Hepatic stellate cell (primary cell): ENCODE measurements at places on chromosomes 1 and 21.

GRCh38 chr1:230080822-230081221 is 13.8 kb downstream of the GALNT2 start:
- no peak for DNase-seq

- no peak for DNase-seq
Measured at GRCh38 chr1:100775483-100775882, 55.9 kb downstream of the VCAM1 start.

GRCh38 chr1:50750021-50750619 is 209.9 kb downstream of the FAF1 start:
- peak; percentile 48 for DNase-seq

DNA sequence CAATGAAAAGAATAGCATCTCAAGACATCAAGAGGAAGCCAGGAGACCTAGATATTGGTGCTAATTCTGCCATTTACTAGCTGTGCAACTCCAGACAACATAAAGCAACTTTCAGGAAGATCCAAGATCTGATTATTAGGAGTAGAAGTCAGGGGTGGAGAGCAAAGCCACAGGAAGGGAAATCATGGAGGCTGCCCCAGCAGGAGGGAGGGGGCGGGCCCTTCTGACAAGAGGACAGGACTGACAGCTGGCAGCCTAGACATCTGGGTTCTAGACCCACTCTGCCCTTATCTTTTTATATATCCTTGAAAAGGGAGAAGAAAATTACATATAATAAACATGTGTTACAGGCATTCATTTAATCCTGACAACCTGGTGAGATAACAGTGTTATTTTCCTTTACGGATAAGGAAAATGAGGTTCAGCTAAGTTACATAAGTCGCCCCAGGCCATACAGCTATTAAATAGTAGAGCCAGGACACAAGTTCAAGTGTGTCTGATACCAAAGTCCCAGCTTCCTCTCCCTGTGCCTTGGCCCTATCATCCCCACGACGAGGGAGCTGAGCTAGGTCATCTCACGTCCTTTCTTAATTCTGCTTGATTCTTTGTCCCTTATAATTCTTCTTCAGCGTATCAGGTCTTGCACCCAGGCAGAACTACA is 46.6 kb downstream of the ARHGEF11 start:
- no peak for DNase-seq

DNA sequence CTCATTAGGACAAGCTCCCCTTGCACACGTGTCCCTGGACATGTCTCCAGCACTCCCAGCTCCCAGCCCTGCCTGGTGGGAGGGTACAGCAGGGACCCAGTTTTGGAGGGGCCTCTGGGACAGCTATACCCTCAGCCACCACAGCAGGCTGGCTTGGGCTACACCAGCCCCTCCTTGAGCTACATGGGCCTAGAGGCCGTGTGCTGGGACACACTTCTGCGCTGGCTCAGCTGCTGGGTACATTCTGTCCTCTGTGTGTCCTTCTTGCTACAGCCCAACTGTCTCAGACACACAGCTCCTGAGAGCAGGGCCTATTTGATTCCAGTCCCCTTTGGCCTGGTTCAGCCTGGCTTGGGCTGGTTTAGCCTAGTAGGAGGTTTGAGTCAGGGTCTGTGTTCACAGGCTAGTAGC is 26.7 kb downstream of the DMAP1 start:
- no peak for DNase-seq

- no peak for DNase-seq
Measured at GRCh38 chr1:56137090-56137489, 442.3 kb downstream of the PLPP3 start.

DNA sequence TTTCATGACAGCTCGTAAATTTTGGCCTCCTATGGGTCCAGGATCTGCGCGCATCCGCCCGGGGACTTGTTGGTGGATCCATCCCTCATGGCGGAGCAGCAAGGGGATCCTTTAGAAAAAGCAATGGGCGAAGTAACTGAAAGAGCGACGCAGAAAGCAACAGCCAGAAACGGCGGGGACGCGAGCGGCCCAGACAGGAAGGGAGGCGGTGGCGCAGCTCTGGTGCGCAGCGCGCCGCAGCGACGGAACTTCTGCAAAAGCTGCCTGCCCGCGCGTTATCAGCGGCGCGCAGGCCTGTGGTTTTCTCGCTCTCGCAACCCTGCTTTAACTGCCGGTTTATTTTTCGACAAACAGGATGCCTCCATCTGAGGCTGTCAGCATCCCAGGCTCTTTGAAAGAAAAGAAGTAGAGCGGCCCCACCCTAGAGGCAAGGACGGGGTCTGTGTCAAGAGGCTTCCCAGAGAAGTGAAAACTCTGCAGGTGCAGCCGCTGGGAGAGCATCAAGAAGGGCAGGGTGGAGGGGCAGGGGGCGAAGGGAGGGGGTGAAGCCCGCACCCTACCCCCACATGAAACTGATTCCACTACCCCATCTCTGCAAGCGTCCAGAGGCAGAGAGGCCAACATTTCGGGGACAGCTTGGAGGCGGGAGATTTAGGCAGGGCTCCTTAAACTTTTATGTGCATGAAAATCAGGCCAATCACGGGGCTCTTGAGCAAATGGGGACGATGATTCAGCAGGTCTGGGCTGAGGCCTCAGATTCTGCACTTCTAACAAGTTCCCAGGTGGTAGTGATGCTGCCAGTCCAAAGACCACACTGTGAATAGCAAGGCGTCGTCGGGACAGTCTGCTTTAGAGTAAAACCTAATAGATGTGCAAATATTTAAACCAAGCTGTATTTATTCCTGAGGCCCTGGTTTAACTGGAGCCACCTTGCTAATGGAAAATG is 22.2 kb downstream of the RUNX1 start:
- DNase-seq = no peak

GRCh38 chr1:14791654-14792053 is 193.2 kb downstream of the KAZN start:
- no peak for DNase-seq

DNA sequence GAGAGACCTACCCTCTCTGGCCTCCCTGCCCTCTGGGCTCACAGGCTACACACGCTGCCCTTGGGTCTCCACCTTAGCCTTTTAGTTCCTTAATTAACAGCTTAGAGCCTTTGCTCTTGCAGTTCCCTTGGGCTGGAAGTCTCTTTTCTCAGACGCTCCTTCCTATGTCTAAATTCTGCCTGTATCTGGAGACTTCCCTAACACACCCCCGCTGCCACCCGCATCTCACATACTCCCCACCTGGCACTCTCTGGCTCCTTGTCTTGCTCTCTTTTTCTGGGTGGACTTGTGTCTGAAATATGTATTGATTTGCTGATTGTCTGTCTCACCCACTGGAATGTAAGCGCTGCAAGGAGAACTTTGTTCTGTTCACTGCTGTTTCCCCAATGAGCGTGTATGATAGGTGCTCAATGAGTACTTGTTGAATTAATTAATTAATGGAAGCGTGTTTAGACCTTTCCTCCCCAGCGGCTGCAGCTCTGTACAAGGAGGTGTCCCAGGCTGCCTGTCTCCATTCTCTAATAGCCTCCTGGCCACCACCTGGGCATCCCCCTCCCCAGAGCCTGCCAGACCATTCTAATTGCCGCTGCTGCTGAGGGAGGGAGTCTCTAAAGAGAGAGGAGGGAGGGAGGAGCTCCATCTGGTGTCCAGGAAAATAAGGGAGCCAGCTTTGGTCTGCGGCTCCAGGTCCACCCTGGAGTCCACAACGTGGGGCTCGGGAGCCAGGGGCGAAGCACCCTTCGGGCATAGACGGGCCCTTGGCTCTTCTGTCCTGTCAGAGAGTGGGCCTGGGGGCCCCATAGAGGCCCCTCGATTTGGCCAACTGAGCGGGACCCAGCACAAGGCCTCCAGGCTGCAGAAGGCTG is 95.4 kb downstream of the RNF220 start:
- peak; percentile 21 for DNase-seq

DNA sequence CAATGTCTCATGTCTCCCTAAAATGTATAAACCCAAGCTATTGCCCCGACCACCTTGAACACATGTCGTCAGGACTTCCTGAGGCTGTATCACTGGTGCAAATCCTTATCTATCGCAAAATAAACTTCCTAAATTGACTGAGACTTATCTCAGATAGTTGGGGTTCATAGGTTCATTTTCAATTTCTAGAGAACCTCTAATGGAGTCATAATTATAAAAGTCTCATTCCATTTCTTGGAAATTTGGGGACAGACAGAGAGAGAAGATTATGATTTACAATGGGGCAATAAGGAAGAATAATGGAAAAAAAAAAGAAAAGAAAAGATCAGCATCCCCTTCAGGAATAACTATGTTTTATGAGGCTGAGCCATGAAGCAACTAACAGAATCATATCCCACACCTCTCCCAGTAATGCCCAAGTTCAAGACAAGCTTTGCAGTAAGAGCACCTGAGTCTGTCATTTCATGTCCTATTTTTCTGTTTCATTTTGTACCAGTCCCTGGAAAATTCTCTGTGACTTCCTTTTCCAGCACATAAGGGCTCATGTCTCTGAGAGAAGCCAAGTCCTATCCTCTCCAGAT is 70.0 kb upstream of the ETS2 start:
- DNase-seq = no peak

DNA sequence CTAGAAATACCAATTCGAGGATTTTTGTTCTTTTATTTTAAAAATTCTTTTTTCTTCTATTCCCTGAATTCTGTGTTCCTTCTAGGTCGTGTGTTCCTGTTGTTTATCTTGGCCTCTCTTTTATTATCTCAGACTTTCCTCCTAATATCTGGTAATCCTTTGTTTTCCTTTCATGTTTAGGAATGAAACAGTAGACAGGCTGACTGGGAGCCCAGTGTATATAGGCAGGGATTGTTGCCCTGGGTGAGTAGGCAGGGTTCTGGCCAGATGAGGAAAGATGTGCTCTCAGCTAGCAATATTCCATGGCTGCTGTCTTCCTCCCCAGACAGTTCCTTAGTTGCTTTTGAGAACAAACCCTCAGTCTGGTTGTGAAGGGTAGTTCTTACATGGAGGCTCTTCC is 161.8 kb upstream of the PDE4B start:
- DNase-seq = peak; percentile 12

- DNase-seq = no peak
Measured at GRCh38 chr1:47915677-47916353, 81.4 kb downstream of the TRABD2B start.

DNA sequence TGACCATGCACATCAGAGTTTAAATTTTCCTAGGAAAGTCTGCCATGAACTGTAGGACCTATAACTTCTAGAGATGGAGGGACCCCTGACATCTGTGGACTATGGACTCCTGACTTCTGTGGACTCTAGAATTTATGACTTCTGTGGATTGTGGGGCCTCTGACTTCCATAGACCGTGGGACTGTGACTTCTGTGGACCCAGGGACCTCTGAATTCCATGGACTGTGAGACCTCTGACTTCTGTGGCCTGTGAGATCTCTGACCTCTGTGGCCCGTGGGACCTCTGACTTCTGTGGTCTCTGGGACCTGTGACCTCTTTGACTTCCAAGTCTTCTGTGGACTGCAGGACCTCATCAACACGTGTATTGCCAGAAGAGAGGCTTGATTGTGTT is 36.7 kb downstream of the PEX14 start:
- DNase-seq = no peak

DNA sequence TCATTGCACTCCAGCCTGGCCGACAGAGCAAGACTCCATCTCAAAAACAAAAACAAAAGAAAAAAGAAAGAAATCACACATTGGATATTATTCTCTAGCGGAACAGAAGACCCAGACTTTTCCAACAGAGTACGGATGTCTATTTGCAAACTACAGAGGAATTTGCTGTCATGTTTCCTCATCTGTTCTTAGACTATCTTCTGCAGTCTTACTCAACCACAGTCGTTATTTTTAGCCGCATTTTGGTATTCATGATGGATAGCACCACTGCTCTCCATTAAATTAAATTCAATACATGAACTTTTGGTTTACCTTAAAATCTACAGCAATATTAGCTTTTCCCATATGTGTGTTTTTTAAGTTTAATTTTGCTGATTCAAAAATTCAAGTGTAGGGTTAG is 14.2 kb upstream of the HEATR1 start:
- DNase-seq = no peak

GRCh38 chr1:110235181-110235833 is 25.2 kb downstream of the KCNC4 start:
- no peak for DNase-seq

DNA sequence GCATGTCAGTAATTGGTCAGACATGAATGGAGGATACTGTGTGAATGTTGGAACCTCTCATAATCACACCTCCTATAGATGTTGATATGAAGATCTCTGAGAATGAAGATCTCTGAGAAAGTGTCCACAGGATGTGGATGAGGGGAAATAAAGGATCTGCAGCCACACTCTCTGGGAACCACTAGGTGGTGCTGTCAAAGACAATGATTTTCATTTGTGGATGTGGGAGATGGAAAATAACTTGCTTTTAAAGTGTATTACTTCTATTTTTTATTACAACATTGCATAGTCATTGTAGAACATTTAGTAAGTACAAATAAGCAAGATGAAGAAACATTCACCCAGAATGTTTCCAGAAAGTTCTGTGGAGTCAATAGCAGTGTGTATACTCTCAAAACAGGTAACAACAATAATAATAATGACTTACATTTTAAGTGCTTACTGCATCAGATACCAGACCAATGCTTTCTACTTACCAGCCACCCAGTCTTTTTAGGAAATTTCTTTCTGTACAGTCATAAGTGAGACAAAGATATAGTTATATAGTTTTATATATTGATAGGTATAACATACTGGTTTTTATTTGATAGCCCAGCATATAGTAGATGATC is 128.2 kb downstream of the ATG4C start:
- DNase-seq = peak; percentile 10

DNA sequence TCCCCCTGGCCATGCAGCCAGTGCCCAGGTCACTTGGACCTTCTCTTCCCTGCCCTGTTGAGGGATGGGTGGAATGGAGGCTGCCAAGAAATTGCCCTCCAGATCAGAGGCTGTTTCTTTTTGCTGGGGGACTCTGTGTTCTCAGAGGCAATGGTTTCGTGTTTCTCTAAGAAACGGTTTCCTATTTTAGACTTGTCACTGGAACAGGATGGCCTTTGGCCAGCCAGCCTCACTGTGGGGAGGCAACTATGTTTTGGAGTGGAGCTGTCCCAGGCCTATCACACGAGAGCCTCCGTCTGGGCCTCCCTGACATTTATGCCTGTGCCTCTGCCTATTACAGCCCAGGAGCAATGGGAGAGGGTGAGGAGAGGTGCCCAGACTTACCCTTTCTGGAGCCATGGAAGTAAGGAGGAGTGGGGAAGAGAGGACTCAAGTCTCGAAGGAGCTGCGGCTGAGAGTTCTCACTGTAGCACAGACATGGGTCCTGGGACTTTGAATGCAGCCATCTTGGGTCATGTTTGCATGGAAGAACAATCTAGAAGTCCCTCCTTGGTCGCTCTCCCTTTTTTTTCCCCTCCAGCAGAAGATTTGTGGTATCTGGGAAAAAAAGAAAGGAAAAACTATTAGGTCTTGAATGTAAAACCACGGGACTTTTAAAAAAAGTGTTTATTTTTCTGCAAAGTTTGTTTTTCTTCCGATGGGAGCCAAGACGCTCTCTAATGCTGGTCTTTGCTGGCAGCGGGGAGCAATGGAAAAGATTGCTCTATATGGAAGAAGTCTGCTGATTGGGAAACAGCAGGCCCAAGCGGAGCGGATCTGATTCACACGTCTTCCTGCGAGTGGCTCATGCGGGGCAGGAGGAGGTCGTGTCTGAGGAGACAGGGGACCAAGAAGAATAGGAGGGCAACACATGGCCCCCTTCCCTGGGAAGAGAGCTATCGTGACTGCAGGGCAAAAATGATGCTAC is 219.2 kb downstream of the FOXD2 start:
- peak; percentile 61 for DNase-seq

- DNase-seq = no peak
Measured at GRCh38 chr1:57309630-57310029, 114.2 kb downstream of the DAB1 start.
